ENCODE measurements at places on chromosomes 7 and 10. TPM values are rescaled to one million over a fixed set of nuclear protein-coding genes. Genes with fewer than 3 reads are reported as not detected.

ZNF32 gene
- total RNA-seq, result 50.1 TPM

ZP3 gene
- 0.94 TPM for total RNA-seq

ZNF425 gene
- total RNA-seq, result 5.3 TPM

UBE3C gene
- total RNA-seq, result 153 TPM

ACSL5 gene
- 1.3 TPM for total RNA-seq

SPDYE8 gene
- not detected for total RNA-seq

SEMA3C gene
- total RNA-seq, result 360 TPM

GLI3 gene
- total RNA-seq, result 16.3 TPM

TRIM74 gene
- not detected for total RNA-seq

Measured in parietal lobe (tissue), 2 donors.